Omental fat pad (tissue), 4 donors: ENCODE measurements at places on chromosomes 5 and 9. TPM values are rescaled to one million over a fixed set of nuclear protein-coding genes. Genes with fewer than 3 reads are reported as not detected.

DNA sequence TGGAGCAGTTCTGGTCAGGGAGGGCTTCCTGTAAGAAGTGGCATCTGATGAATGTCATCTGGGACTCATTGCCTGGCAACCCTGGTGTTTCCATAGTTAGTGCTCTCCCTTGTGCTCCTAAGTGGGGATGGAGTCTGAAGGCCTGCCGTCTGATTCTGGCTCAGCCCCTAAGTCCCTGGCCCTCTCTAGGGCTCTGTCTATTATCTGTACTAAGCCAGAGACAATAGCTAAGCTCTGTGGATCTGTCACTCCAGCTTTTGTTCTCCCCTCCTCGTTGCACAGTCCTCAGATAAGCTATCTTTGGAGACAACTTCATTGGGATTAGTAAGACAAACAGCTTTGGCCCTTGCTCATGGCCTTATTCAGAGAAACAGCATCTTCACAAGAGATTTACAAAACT is 30.6 kb upstream of the TTC1 start:
- no peak for DNase-seq

The OR1J2 gene
- total RNA-seq = not detected

DNA sequence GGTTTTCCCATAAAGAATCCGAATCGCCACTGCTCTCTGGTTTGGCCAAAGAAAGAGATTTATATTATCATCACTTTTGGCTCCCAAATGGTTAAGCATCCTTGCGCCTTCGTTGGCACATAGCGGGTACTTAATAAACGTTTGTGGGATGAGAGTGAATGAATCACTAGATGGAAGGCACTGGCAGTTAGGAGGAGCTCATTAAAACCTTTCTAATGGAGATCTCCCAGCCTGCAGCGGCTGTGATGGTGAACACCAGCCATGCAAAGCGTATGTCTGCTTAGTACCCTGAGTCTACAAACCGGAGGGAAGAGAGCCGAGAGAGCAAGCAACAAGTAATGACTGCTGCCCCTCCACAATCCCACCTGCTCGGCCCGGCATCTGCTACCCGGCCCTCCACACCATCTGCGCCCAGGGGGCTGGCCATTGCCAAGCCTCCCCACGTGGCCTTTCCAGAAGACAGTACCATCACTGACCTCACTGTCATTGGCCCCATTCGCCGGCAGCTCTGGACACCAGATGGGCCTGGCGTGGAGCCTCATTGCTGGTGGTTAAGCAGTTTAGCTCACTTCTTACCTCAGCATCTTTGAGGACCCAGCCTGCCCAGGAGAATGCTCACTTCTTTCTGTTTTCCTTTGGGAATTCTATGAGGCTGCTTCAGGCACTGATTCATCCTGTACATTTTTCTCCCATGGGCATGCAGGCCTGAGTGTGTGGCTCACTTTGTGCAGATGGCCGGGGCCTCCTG is 39.3 kb upstream of the ANKRD33B start:
- no peak for DNase-seq

The IFNB1 gene
- not detected for total RNA-seq

DNA sequence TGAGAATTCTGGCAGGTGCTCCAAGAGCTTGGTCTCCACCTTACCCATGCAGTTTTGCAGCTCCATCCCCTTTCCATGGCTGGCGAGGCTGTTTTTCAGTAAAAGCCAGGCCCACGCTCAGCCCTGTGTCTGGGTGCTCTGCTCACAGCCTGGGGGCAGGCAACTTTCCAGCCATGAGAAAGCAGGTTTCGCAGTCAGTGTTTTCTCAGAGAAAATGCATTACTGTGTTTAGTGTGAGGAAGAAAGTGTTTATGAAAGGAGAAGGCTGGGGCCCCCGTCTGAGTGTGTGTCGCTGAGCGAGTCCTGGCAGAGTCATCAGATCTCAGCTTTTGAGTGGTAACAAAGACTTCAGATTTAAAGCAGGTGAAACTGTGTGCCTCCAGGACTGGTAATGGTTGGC is 248.1 kb downstream of the IRX1 start:
- no peak for DNase-seq

- DNase-seq = no peak
Observed at GRCh38 chr9:91220021-91220420, 141.7 kb downstream of the AUH start.

The IGIP gene
- total RNA-seq = 8.4 TPM

DNA sequence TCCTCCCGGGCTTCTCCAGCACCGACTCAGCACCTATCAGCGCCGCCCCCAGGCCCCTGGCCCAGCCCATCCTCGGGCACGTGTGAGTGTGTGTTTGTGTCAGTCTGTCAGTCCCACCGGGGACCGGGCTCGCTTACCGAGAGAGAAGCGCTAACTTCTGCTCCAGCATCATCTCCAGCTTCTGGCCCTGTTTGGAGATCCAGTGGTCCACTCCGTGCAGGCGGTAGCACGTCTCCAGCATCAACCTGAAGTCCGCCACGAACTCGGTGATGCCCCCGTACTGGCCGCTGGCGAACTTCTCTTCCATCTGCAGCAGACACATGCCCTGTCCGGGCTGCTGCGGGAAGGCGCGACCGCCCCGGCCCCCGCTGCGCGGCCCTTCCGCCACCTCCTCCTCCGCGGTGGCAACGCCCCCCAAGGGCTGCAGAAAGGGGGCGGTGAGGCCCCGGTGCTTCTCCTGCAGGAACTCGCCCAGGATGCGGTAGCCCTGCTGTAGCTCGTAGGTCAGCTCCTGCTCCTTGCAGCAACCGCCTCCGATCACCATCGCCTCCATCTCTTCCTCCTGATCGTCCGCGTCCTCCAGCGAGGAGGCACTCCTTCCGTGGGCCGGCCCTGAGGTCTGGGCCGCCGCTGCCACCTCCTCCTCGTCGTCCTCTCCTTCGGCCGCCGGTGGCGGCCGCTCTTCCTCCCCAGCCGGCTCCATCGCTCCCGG is 8.2 kb downstream of the RANBP6 start:
- DNase-seq = peak; percentile 75

GRCh38 chr9:76552751-76553455 is 93.9 kb downstream of the GCNT1 start:
- DNase-seq = no peak

- no peak for DNase-seq
Observed at GRCh38 chr9:38486837-38487236, 62.6 kb upstream of the IGFBPL1 start.

The DPP7 gene
- 131 TPM for total RNA-seq

GRCh38 chr5:176183321-176184074 is 54.7 kb upstream of the SIMC1 start:
- no peak for DNase-seq

- no peak for DNase-seq
Observed at GRCh38 chr5:168562279-168562678, 16.9 kb downstream of the PANK3 start.

The ANXA2R gene
- total RNA-seq = 3.3 TPM

DNA sequence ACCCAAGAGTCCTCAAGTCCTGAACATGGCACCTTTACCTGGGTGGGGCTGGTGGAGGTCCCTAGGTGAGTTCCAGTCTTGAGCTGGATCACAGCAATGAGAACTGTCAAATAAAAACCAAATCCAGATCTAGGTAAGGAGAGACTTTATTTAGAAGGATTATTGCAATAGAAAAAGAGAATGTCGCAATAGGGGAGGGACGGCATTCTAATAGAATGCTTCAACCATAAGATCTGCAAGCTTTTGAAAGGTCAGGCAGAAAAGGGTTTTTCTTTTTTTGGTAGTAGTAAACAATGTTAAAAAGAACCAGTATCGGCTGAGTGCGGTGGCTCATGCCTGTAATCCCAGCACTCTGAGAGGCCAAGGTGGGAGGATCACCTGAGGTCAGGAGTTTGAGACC is 5.2 kb upstream of the GCNT1 start:
- DNase-seq = no peak

- no peak for DNase-seq
Observed at GRCh38 chr9:89980600-89980999, 375.8 kb downstream of the GADD45G start.

DNA sequence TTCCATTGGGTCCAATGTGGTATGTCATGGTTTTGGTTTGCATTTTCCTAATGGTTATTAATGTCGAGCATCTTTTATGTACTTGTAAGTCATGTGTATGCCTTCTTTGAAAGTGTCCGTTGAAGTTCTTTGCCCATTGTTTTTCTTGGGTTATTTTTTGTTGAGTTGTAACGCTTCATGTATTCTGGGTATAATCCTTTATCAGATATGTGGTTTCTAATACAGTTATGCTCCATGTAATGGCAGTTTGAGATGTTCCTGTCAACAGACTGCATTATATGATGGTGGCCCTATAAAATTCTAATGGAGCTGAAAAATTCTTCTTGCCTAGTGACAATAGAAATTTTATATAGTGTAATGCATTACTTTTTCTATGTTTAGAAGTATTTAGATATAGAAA is 17.2 kb downstream of the RIC1 start:
- no peak for DNase-seq

- no peak for DNase-seq
Observed at GRCh38 chr5:150600616-150601490, 39.6 kb upstream of the SYNPO start.
